ENCODE measurements at places on chromosomes 5 and 9. TPM values are rescaled to one million over a fixed set of nuclear protein-coding genes. Genes with fewer than 3 reads are reported as not detected.

DNA sequence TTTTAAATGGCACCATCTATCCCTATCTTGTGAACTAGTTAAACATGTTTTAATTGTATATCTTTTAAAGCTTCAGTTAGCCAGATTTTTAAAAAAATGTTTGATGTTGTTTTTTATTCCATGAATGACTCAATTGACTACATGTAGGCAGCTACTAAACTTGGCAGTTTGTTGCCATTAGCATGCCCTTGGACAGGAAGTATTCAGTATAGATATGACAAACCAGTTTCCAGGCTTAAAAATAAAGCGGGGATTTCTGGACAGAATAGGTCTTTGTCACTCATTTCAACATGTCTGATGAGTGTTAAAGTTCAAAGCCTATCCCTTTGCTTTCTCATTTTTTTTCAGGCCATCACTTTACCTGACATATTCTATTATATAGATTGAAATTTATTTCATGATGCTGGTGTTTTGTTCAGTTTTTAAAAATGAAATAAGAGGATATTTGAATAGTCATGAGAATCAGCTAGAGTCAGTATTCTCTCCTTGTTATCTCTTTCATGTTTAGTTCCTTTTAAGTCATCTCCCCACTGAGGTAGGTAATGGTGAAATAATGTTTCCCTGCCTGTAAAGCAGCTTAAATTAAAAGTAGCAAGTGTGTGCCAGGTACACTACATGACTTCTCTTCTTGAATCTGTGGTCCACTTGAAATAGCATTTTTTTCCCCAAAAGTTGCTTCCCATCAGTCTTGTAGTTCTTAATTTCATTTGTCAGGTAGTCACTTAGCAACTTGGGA, 11.9 kb downstream of the TNFAIP8 start:
- H3K4me1 ChIP-seq, result peaks cover 6% of the 10 kb centered on the region
- H3K27me3 ChIP-seq, result no peaks in the 10 kb centered on the region
- H3K36me3 ChIP-seq, result no peaks in the 10 kb centered on the region
- H3K27ac ChIP-seq, result no peak overlapping the region

DNA sequence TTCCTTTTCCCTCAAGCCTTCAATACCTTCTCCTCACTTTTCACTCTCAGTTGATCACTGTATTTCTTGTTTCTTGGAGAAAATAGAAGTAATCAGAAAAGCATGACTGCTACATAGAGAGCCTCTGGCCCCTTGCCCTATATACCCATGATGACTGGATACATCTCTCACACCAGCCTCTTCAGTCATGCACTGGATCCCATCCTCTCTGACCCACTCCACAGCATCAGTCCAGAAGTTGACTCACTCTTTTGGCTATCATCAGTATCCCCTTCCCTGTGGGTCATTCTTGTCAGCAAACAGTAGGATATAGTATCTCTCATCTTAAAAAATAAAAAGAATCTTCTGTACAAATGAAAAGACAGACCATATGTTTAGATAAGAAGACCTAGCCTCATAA, 32.9 kb downstream of the PTCD2 start:
- H3K27ac ChIP-seq, result no peak overlapping the region
- DNase-seq, result no peak
- H3K4me1 ChIP-seq, result no peaks in the 10 kb centered on the region
- no peaks in the 10 kb centered on the region for H3K36me3 ChIP-seq
- H3K4me3 ChIP-seq, result no peak overlapping the region

GRCh38 chr5:153489611-153490010, 859 bp upstream of the GRIA1 start:
- no peak overlapping the region for H3K27ac ChIP-seq
- no peak for DNase-seq
- no peaks in the 10 kb centered on the region for H3K36me3 ChIP-seq
- H3K4me1 ChIP-seq, result no peaks in the 10 kb centered on the region

DNA sequence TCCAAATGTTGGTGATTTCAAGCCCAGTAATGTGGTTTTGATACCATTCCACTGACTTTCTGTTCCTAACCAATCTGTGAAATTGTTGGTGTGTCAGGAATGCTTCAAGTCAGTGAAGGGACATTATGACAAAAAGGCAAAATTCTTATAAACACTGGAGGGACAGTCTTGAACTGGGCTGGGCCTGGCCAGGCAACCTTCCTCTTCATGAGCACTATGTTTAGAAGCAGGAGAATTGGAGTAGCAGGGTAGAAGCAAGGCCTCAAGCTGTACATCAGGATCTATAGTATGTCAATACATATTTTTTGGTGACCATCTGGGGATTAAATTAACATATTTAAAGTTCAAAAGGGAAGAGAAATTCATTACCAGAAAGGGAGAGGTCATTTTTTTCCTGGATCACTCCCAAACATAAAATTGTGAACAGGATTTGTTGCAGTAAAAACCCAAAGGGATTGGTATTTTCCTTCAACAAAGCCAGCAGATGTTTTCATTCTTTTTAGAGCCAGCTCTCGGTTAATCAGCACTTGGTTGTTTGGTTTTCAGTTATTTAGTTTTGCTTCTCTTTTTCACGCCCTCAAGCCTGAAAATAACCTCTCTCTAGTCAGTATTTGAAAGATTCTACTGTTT, 77.9 kb upstream of the PIK3R1 start:
- no peak overlapping the region for H3K4me3 ChIP-seq
- no peak for DNase-seq
- no peaks in the 10 kb centered on the region for H3K36me3 ChIP-seq

DNA sequence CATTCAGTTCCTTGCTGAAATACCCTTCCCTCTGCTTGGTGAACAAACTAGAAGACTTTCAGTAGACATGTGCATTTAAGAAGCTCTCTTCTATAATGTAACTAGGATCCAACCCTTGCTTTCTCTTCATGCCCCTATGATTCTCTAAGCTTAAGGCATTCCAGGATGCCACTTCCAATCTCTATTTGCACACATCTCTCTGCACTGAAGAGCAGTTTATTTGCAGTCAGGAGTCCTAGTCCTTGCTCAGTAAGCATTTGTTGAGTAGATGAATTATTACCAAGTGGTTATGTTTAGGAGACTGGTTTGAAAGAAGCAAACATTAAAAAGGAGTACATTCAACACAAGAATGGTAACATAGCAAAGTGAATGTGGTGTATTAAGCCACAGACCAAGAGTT, 274.2 kb upstream of the KLF9 start:
- no peak overlapping the region for H3K4me3 ChIP-seq
- no peaks in the 10 kb centered on the region for H3K27me3 ChIP-seq
- no peaks in the 10 kb centered on the region for H3K4me1 ChIP-seq
- H3K27ac ChIP-seq, result no peak overlapping the region

DNA sequence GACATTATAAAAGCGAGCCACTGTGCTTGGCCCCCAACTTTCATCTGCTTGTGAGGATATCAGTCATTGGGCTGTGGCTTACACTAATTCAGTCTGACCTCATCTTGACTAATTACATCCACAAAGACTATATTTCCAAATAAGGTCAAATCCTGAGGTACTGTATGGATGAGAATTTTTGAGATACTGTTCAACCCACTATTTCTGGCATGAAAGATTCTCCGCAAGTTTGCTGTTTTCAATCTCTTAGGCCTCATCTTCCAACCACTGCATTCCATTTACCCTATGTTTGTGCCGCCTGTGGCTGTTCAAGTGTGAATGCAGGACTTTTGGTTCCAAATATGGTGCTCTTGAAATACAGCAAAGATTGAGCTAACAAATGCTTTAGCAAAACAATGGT, 400.9 kb upstream of the SGCD start:
- no peak for DNase-seq
- no peak overlapping the region for H3K4me3 ChIP-seq
- no peak overlapping the region for H3K27ac ChIP-seq

DNA sequence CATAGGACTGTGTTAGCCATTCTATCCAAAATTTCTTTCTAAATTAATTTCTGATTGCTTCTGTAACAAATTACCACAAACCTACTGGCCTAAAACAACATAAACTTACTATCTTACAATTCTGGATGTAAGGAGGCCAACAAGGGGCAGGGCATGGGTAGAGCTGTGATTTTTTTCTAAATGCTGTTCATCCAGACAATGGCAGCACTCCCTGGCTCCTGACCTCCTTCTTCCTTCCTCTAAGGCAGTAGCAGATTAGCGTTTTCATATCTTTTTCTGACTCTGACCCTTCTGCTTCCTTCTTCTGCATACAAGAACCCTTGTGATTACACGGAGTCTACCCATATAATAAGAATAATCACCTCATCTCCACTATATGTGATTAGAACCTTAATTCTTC, 1005.8 kb downstream of the CDH12 start:
- H3K27ac ChIP-seq, result no peak overlapping the region
- no peaks in the 10 kb centered on the region for H3K27me3 ChIP-seq
- no peaks in the 10 kb centered on the region for H3K36me3 ChIP-seq

DNA sequence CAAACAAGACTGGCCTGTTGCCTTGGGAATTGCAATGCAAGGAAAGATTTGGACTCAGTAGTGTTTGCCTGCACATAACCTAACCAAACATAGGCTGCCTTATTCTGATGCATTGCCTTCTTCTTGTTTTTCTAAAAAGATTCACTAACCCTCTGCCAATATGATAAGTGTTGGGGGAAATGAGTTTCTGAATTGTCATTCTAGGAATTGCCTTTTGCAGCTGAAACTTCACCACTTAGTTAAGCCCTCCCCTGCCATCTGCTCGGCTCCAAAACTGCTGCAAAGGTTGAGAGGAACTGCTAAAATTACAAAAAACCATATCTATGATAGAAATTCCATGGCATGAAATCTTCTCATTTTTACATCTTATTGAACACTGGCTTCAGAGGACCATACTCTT, 41.6 kb upstream of the SPATA31D4 start:
- H3K27me3 ChIP-seq, result no peaks in the 10 kb centered on the region
- H3K36me3 ChIP-seq, result no peaks in the 10 kb centered on the region
- no peak overlapping the region for H3K27ac ChIP-seq

DNA sequence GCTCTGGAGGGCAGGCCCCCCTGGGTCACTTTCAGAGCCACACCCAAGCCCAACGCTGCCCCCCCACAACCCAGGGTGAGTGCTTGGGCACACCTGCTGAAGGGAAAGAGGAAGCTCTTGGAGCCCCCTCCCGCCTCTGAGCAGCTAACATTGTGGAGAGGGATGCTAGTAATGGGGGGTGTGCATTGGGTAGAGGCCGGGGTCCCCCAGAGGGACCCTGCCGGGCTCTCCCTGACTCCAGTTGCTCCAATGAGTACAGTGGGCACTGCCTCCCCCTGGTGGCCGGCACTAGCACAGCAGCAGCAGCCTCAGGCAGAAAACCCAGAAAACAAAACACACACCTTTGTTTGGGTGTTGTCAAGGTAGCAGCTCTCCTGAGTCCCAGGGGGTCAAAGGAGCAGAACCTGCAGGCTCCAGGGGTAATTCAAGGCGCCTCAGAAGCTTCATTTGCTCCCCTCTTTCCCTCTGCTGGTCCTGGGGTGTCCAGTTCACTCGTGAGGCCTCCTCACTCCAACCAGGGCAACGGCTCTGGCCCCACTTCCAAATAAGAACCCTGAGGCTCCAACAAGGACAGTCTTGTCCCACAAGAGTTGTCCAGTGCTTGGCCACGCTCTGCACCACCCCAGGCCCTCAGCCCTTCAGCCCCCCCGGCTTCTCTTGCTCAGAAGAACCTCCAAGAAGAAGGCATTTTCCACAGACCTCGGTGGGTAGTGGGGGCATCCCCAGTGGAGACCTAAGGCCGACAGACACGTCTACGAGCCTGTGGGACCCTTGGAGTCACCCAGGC, 16.1 kb downstream of the GBGT1 start:
- no peak overlapping the region for H3K4me3 ChIP-seq
- H3K36me3 ChIP-seq, result no peaks in the 10 kb centered on the region
- H3K27me3 ChIP-seq, result no peaks in the 10 kb centered on the region
- peak; percentile 89 for DNase-seq

DNA sequence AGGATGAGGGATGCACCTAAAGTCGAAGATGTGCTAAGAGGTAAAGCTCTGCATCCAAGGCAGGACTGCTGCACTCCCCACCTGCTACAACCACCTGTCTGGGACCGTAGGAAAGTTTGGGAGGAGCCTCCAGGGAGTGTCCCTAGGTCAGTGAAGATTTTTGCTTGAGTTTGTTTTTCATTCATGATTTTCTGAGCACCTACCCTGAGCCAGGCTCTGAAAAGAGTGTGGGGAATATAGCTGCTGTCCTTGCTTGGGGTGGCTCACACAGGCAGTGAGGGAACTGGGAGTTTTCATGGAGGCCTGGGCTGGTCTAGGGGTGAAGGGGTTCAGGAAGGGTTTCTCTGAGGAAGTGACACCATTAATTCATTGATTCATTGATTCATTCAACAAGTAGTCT, 48.9 kb downstream of the SAR1B start:
- DNase-seq, result no peak
- peaks cover 27% of the 10 kb centered on the region for H3K4me1 ChIP-seq
- no peak overlapping the region for H3K27ac ChIP-seq
- no peak overlapping the region for H3K4me3 ChIP-seq
- no peaks in the 10 kb centered on the region for H3K27me3 ChIP-seq

- no peak overlapping the region for H3K27ac ChIP-seq
- no peaks in the 10 kb centered on the region for H3K4me1 ChIP-seq
- H3K4me3 ChIP-seq, result no peak overlapping the region
- H3K27me3 ChIP-seq, result no peaks in the 10 kb centered on the region
These were observed 47.6 kb upstream of the DAP start for GRCh38 chr5:10808347-10809226.

DNA sequence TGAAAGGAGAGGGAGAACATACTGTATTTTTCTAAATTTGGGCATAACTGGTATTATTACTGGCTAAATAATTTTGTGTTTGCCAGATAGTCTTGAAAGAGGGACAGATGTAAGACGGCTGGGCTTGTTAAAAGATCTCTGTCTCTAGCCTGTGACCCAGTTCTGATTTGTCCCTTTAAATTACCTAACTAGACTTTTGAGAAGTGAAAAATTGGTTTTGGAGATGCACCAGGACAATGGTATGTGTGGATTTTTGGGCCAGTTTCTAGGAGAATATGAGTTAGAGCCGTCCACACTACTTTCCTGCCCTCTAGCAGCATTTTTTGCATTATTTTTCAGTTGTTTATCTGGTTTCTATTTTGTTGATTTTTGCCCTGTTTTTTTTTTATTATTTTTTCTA, 33.5 kb downstream of the LNPEP start:
- H3K4me3 ChIP-seq, result no peak overlapping the region
- H3K4me1 ChIP-seq, result no peaks in the 10 kb centered on the region
- no peaks in the 10 kb centered on the region for H3K36me3 ChIP-seq
- H3K27ac ChIP-seq, result no peak overlapping the region
- no peak for DNase-seq

- no peaks in the 10 kb centered on the region for H3K4me1 ChIP-seq
- H3K27ac ChIP-seq, result no peak overlapping the region
- no peaks in the 10 kb centered on the region for H3K36me3 ChIP-seq
- no peak overlapping the region for H3K4me3 ChIP-seq
- no peak for DNase-seq
These were observed 1886.0 kb upstream of the CDH6 start for GRCh38 chr5:29307478-29307877.

DNA sequence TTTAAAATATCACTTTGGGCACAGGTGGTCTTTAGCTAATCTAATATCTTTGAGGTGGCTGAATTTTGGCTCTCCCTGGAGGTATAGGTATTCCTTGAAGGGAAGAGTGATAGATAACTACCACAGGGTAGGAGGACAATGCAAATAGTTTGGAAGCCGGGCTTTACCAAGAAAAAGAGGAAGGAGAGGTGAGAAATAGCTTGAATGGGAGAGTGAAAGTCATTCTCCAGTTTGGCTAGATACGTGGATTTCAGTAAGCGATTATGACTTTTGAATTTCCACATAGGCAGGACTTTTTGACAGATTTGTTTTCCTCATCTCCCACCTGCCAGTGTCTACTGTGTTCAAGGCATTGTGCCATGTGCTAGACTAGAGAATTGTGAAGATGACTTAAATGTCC, 45.5 kb downstream of the RASA1 start:
- H3K4me1 ChIP-seq, result no peaks in the 10 kb centered on the region
- H3K4me3 ChIP-seq, result no peak overlapping the region
- no peak for DNase-seq
- H3K27ac ChIP-seq, result no peak overlapping the region

The ELOVL7 gene
- 1.1 TPM for total RNA-seq

The PKD2L2 gene
- total RNA-seq, result not detected

The IRGM gene
- total RNA-seq, result 0.08 TPM
